ENCODE measurements at places on chromosomes 4 and X.
A peak's percentile ranks its signal among the peaks of the same experiment; 100 is the strongest.

- DNase-seq = peak; percentile 24
Measured at GRCh38 chrX:38754102-38754790, 47.0 kb upstream of the MID1IP1 start.

DNA sequence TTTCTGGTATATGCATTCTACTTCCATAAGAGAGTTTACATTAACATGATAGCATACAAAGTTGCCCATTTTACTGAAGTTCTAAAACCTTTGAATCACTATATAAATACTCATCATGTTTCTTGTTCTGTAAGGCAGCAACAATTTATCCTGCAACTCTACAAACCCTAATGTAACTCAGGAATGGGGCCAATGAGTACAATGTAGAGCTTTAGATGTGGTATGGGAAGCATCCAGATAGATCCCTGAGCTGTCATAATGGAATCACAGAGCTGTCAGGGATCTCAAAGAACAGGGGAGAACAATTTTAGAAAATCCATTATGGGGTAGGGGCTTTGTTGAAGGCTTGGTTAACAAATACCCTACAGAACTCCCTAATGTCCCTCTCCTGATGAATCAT lies 88.5 kb downstream of the DCUN1D4 start:
- no peak for DNase-seq

GRCh38 chr4:80082693-80083092 lies 9.7 kb upstream of the ANTXR2 start:
- DNase-seq = no peak

- DNase-seq = no peak
Measured at GRCh38 chrX:55593296-55593695, 29.9 kb upstream of the FOXR2 start.

GRCh38 chr4:74031576-74031975 lies 6.9 kb downstream of the CXCL3 start:
- no peak for DNase-seq

DNA sequence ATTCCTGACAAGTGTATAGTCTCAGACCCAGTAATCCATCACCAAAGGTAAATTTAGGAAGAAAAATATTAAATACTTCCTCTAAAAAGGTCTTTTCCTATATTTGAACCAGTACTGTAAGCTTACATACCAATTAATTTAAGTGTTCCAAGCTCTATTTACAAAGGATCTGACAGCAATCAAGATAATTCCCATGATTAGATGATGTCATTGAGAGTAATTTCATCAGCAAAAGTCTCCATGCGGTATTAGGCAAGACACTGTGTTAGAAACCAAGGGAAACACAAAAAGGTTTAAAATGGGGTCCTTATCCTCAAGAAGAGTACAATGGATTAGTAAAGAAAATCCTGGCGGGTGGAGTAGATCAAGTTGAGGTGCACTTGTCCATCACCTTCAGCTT lies 198.5 kb downstream of the PRDM5 start:
- no peak for DNase-seq

GRCh38 chr4:55173580-55173979 lies 48.2 kb upstream of the KDR start:
- no peak for DNase-seq

Data from GM10248 (cell line).